Activated effector memory CD4-positive, alpha-beta T cell treated with Interleukin-2 at 50 U/mL for 16 hours (primary cell): ENCODE measurements at places on chromosomes 5 and 9.

DNA sequence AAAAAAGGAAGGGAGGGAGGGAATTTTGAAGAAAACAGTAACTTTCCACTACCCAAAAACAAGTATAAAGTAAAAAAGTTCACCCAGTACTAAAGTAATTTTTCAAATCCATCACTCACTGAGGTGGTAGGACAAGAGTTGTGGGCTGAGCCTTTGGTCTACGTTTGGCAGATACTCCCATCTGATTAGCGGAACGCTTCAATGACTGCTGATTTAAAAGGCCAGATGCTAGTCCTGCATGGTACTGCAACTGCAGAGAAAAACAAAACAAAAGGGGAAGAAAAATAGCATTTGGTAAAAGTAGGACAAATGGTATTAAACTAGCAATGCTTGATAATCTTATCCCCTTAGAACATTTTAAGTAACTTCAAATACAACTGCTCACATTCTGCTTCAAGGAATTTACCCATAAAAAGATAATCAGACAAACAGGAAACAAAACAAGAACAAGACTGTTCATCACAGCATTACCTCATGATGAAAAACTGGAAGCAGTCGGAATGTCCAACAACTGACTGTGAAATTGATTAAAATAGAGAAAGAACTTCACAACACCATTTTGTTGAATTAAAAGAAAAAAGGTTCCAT lies 65.4 kb downstream of the MED27 start:
- DNase-seq: no peak

DNA sequence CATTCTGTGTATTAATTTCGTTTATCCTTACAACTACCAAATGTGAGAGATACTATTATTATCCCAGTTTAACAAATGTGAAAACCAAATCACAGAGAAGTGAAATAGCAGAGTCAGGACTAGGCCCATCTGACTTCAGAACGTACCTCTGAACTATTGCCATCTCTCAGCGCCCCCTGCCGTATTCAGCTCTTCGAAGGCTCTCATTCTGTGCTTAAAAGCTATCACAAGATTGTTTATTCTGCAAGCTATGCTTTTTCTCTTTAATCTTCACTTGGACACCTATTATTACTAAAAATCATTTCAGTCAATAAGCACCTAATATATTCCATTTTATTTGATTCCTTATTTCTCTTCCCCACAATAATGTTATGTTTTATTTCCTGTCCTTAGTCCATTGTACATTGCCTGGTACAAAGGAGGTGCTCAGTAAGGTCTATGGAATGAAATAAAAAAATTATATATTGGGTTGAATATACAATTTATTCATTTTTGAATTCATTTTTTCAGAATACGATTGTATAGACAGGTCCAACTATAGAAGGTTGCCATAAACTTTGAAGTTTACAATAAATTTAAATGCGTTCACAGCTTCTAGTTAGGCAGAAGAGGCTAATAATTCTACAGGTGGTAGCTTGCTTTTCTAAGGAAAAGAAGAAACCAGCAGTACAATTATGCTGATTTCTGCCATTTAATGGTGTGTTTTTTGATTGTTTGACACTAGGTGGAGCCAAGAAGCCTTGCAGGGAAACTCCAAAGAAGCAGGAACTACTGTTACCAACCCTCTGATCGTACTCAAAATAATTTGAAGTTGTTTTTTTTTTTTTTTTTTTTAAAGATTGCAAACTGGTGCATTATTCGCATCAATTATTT lies 202.2 kb upstream of the DMRTA1 start:
- no peak for DNase-seq

DNA sequence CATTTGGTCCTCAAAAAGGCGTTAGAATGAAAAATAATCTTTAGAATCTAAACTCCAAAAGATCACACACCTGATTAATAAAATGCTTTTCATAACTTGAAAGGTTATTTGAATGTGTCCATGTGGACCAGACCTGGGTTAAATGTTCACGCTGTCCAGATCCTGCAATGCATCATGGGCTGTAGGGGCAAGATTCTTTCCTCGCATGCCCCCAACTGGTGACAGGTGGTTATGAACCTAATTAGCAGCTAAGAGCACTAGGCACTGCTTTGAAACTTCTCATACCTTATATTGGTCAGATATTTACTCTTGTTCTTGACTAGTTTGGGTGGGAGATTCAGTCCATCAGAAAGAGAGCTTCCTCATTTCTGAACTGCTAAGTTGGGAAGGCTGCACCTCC lies 19.3 kb upstream of the PIP5K1B start:
- DNase-seq: no peak

DNA sequence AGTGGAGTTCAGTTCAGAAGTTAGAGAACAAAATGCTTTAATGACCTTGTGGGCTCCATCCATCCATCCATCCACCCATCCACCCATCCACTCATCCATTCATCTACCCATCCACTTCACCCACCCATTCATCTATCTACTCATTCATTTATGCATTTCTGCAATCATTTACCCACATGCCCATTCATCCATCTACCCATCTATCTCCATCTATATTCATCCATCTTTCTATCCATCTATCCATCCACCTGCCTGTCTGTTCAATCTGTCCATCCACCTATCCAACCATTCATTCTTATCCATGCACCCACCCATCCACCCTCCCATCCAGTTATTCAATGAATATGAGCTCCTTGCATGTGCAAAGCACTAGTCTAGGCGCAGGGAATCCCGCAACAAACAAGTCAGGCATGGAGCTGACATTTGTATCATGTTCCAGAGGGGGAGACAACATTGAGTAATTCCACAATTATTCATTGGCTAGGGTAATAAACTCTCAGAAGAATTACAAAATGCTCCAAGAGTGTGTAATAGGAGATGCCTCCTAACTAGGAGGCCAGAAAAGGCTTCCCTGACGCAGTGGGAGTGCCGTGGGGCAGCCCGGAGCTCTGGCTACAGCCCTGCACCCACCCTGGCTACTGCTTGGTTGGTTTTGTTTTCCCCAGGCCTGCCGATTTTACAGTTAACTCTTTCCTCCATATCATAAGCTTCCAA lies 211.2 kb downstream of the NXNL2 start:
- DNase-seq: no peak

DNA sequence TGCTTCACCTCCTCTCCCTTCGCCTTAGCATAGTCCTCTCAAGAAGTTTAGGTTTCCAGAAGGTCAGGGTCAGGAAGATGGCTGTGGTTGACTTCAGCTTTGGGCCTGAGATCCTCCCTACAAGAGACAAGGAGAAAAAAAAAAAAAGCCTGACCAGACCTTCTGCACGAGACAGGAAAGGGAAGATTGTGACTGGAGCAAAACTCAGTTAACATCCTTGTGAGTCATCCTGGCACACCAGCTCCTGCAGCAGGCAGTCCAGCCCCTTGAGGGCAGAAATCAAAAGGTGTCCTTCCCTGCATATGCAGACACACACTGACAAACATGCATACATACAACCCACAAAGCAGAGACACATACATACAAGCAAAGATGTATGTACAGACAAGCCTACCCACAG lies 18.0 kb upstream of the ENHO start:
- no peak for DNase-seq

- DNase-seq: no peak
Observed at GRCh38 chr5:52043137-52043536, 659.9 kb downstream of the ISL1 start.

- DNase-seq: no peak
Observed at GRCh38 chr9:137366445-137366810, 56.5 kb downstream of the EXD3 start.

DNA sequence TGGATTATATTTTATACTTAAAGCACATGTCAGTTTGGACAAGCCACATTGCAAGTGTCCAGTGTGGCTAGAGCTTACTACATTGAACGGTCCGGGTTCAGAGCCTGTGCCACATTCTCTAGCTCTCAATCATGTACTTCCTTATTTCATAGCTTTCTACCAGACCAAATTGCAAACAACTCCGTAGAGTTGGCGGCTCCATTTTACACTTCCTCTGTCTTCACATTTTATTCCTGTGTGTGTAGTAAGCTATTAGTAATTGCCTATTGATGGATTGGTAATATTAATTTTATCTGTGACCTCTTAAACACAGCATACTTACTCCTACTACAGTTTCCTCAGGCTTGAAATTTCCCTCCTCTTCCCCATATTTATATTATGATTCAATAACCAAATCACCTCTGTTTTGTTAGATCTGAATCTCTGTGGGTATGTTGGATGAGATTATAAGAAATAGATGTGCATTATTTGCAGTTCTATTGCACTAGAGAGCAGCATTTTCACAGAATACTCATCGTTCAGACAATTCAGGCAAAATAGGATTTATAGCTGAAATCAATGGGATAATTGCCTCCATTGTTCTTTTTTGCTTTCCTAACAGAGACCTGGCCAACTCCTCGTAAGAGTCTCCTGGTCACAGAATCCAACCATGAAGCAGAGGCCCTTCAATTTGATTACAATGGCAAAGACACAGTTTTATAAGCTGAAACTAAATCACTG lies 29.0 kb upstream of the C9orf72 start:
- no peak for DNase-seq

GRCh38 chr5:138884094-138884493 lies 9.0 kb upstream of the LRRTM2 start:
- no peak for DNase-seq

GRCh38 chr5:74279244-74279643 lies 361.3 kb downstream of the ENC1 start:
- DNase-seq: no peak

- no peak for DNase-seq
Observed at GRCh38 chr5:14342306-14342705, 199.2 kb downstream of the TRIO start.

DNA sequence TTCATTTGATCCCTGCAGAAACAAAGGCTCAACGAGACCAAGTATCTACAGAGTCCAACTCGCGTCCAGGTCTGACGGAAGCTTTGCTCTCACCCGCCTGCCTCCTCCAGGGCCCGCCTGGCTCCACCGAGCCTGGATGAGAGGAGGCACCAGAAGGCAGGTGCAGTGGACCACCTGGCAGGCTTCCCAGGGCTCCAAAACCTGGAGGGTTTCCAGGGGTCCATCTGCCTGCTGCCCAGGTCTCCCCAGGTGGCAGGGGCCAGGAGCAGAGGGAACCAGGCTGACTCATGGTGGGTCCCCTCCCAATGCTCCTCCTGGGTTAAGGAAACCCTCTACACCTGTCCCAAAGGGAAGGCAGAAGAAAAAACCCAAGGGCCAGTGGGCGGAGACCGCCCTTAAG lies 59.5 kb downstream of the VAV2 start:
- no peak for DNase-seq

- no peak for DNase-seq
Observed at GRCh38 chr5:73214306-73214705, 41.3 kb downstream of the TMEM174 start.

DNA sequence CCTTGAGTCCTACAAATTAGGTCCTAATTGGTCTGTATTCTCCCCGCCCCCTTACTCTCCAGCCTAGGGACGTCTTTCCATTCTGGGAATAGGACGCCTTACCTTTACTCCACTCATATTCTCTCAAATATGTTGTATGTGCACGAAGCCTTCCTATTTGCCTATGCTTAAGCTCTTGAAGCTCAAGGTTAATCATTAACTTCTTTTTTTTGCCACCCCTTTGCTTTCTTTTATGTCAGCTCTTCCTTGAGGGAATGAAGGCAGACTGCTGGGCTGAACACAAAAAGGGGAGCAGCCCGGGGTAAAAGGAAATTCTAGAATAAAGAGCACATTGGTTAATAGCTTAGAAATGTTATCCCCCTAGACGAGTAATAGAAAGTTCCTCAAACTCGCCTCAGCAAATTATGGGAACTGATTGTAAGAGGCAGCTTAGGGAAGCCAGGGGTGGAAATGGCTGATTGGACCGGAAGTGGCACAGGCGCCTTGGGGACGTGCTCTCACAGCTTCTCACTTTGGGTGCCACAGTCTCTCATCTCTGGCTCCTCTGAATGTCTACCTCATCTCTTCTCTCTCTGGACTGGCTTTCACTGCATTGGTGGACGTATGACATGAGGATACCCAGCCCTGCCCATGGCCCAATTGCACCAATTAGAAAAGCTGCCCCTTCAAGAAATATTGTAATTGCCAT lies 122.3 kb upstream of the IL12B start:
- DNase-seq: no peak

DNA sequence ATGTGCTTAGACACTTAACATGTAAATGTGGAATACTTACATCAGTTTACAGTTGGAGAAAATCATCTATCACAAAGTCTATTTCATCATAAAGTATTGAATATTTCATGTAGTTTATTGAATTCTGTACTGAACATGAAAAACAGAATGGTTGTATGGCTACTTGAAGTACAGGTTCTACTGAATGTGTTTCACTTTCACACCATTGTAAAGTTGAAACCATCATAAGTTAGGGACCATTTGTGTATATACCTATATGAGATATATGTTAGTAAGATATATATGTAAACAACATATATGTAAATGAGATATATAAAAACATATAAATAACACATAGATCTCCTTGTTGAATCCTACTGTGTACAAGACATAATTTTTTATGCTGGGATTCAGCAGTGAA lies 63.0 kb upstream of the TAF11L2 start:
- DNase-seq: no peak

- no peak for DNase-seq
Observed at GRCh38 chr5:94689908-94690307, 71.4 kb downstream of the SLF1 start.

DNA sequence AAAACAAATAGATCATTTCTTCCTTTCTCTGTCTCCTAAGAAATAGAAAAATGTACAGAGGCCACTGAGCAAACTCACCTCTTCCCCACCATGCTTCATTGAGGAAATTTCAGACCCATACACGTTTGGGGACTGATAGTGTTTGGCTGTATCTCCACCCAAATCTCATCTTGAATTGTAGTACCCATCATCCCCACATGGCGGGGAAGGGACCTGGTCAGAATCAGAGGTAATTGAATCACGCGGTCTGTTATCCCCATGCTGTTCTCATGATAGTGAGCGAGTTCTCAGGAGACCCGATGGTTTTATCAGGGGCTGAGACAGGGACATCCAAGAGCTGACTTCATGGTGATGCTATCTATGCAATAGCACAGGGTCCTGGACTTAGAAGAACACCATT lies 1655.8 kb downstream of the MAT2B start:
- DNase-seq: no peak

GRCh38 chr9:76521244-76521681 lies 62.3 kb downstream of the GCNT1 start:
- no peak for DNase-seq

DNA sequence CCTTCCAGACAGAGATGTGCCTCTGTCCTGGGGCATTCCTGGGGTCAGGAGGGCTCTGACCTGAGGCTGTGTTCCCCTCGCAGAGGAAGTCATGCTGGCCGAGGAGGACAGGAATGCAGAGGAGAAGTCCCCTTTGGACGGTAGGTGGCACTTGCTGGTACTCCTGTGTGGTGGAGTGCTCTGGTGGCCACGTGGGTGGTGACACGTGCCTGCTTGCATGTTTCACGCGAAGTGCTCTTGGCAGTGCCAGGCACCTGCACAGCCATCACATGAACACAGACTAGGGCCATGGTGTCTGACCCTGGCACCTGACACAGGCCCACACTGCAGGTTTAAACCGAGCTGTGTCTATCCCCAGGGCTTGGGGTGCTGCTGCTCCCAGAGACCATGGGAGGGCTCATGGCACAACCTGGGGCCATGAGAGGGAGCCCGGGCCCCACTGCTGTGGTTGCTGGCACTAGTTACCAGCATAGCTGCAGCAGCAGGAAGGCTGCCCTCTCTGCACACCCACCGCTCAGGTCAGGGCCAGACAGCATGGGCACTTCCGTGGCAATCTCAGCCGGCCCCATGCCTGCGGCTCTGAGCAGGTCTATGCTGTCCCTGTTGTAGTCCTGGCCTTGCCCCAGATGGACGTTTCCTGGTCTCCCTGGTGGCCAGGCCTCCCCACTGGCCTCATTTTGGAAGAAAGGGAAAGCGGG lies 79.3 kb downstream of the CACNA1B start:
- DNase-seq: no peak

GRCh38 chr5:75975496-75975895 lies 107.7 kb upstream of the SV2C start:
- DNase-seq: no peak
